ENCODE measurements at places on chromosomes 3 and 15. TPM values are rescaled to one million over a fixed set of nuclear protein-coding genes. Genes with fewer than 3 reads are reported as not detected.

DNA sequence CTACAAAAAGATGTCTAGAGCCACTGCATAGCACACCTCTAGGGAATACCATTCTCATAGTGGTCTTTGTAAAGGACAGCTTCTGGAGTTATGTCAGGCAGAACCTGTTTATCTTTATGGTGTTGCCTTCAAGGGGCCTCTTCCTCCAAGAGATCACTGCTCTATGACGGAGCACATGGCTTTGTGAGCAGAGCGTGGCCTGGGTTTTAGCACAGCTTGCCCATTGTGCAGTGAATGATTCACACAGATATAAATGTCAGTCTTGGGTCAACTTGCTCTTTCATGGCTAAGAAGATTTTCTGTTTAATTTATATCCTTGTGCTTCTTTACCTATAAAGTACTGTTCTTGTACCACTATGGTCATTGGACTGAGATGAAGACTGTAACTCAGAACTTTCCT lies 41.5 kb upstream of the RBMS3 start:
- DNase-seq, result no peak

DNA sequence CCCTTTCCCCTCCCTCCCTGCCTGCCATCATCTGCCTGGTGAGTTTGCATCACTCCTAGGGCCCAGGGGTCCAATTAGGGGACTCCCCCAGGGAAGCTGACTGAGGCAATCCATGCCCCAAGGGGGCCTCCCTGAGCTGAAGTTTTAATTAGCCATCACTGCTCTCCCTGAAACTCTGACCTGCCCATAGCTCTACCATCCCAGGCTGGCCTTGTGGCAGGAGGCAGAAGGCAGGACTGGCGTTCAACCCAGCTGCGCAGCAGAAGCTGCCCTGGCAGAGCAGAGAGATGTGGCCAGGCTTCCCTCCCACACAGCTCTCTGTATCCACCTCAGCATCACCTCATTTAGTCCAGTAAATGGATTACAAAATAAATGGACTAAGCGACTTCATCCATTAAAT lies 7.7 kb upstream of the C15orf39 start:
- DNase-seq, result no peak

Gene SH3GL3
- total RNA-seq, result 2.8 TPM

DNA sequence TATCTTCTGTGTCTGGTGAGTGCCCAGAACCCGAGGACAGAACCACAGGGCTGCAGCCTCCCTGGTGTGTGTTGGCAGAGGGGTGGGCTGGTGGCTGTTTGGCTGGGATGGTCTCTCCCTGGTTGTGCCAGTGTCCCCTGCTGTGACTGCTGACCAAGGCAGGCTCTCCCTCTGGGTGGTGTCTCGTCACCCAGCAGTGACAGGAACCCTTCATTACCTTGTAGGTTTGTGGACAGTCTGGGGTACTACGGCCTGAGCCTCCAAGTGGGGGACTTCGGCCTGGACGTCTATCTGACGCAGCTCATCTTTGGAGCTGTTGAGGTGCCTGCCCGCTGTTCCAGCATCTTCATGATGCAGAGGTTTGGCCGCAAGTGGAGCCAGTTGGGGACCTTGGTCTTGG lies 6.4 kb upstream of the SLC22A14 start:
- DNase-seq, result no peak

GRCh38 chr15:87433871-87434270 lies 822.7 kb downstream of the NTRK3 start:
- DNase-seq, result no peak

Gene SATB1
- 80.5 TPM for total RNA-seq

- no peak for DNase-seq
These were observed 65.8 kb upstream of the CADPS start for GRCh38 chr3:62940771-62941563.

Gene SV2B
- 7.1 TPM for total RNA-seq

Gene CLDN11
- total RNA-seq, result 0.44 TPM

- no peak for DNase-seq
These were observed 3.5 kb upstream of the MEF2A start for GRCh38 chr15:99562238-99562637.

Gene THUMPD3
- total RNA-seq, result 50.2 TPM

Gene CCR8
- total RNA-seq, result not detected

Gene SLC2A2
- total RNA-seq, result not detected
